ENCODE measurements at places on chromosomes 7 and 10. TPM values are rescaled to one million over a fixed set of nuclear protein-coding genes. Genes with fewer than 3 reads are reported as not detected.

DNA sequence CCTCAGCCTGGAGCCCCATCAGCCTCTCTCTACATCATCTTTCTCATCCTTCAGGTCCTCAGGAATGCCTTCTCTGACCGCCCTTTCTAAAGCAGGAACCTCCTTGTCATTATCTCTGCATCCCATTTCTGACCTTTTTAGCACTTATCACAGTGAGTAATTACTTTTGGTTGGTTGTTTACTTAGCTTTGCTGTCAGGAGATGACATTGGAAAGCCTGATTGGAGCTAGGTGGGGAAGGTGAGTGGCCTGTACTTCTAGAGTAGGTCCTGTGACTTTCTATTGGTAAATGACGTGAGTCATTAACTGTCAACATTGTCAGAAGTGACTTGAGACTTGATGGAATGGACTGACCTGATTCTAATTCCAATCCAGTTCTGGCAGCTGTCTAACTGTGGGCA is 9.3 kb upstream of the SLC25A13 start:
- no peak for DNase-seq

DNA sequence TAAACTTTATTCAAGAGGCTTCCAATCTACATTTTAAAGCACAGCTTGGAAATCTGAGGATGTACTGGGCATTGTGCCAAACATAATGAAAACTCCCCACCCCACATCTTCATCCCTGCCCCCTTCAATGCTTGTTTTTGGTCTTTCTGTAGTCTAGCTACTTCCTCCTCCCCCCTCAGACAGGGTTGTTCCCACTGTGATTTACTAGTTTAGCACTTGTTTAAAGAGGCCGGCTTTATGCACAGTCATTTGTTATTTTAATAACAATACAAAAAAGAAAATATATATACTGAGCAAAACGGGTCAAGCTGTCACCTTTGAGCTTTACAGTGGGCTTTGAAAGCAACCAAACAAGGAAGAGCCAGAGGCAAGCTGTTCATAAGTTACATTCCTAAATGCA is 132.6 kb downstream of the CHRM2 start:
- no peak for DNase-seq

DNA sequence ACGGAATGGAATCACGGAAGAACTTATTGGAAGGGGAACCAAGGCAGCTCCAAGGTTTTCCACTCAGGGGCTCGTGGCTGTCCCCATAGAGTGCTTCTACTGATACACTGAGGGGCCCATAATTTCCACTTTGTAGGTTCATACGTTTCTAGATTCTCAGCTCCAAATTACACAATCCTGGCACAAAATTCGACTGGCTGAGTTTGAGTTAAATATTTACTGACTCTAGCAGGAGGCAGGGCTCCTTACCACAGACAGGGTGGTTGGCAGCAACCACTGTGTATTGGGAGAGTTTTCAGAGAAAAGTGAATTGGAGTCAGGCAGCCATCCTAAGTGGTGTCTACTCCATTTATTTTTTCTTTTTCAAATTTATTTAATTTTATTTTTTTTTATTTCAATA is 55.4 kb upstream of the SEC61G start:
- no peak for DNase-seq

- DNase-seq = no peak
Observed at GRCh38 chr10:88515235-88515634, 67.9 kb downstream of the RNLS start.

DNA sequence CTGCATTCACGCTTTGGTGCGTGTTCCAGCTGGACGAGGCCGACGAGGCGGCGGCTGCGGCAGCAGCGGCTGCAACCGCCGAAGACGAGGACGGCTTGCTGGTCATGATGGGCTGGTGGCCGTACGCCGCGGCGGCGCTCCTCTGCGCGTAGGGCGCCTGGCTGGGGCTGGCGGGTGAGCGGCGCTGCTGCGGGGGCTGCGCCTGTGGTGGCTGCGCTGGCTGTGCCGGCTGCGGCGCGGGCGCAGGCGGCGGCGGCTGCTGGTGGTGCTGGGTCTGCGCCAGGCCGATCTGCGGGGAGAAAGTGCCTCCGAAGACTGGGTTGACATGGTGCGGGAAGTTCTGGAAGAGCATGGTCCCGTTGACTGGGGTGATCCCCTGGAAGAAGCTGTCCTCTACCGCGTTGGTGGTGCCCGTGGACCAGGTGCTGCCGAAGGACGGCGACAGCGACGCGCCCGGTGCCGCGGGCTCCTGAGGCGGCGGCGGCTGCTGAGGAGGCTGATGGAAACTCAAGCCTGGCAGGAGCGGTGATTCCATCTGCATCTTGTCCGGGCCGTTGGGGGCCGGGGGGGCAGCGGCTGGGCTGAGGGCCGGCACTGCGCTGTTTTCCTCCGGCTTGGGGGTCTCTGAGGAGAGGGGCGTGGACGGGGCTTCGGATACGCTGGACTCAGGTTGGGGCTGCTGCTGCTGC is 51.1 kb downstream of the CPEB3 start:
- DNase-seq = peak; percentile 75

GRCh38 chr7:139340808-139341057 is 404 bp upstream of the FMC1 start:
- DNase-seq = no peak

GRCh38 chr7:29041991-29042390 is 83.9 kb upstream of the TRIL start:
- no peak for DNase-seq

Gene CAMK1D
- 5.6 TPM for total RNA-seq

Gene CREB5
- not detected for total RNA-seq

Gene COL1A2
- 6.0 TPM for total RNA-seq

Gene TMEM270
- not detected for total RNA-seq

Gene KIAA1549
- total RNA-seq = 0.77 TPM
